HCT116 (cell line): ENCODE measurements at places on chromosomes 2 and 18.

DNA sequence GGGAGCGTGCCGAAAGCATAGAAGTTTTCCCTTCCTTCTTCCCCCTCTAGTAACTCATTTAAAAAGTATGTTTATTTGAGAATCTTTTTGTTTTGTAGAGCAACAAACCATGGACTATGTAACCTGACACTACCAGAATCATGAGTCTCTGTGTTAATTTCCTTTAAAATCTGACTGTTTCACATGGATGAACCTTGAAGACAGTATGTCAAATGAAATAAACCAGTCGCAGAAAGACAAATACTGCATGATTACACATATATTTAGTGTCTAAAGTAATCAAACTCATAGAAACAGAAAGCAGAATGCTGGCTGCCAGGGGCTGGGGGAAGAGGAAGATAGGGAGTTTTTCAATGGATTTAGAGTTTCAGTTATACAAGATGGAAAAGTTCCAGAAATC, 32.3 kb downstream of the PTPN2 start:
- DNase-seq, result no peak

DNA sequence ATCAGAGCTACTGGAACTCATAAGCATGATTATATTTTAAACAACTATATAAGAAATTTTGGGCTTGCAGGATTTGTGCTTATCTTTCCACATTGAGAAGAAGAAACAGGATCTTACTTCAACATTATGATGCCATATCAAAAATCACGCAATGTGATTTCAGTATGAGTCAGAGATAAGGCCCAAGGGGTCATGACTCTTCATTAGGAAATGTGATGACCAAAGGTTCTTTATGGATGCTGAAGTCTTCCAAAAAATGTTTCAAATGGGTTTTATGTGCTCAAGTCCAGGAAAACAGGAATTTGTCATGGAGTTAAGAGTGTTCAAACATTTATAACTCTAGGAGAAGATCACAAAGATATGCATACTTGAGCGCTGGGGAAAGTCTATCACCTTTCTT, 7.8 kb upstream of the SERPINB2 start:
- no peak for DNase-seq

- no peak for DNase-seq
Observed at GRCh38 chr2:120110062-120110362, 97.1 kb downstream of the EPB41L5 start.

GRCh38 chr2:38185012-38185491, 109.1 kb upstream of the CYP1B1 start:
- no peak for DNase-seq

GRCh38 chr2:121075006-121075551, 209.9 kb downstream of the TFCP2L1 start:
- DNase-seq, result peak; percentile 95

DNA sequence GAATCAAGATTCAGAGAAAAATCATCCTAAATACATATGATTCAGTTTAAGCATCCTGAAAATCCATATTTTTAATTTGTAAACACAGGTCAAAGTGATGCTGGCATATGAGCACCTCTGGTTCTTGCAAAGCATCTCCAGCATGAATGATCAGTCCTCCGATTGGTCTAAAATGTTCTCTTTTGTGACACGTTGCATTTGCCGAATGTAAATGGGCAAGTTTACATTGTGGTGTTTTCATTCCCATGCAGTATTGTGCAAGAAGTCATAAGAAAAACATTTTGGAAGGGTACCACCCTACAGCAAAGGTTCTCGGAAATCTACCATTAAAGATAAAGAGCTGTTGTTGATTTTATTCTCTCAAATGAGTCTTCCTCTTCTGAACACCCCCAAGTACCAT, 108.0 kb upstream of the UNC80 start:
- no peak for DNase-seq

- DNase-seq, result no peak
Observed at GRCh38 chr18:23861805-23862470, 152.6 kb upstream of the TTC39C start.

DNA sequence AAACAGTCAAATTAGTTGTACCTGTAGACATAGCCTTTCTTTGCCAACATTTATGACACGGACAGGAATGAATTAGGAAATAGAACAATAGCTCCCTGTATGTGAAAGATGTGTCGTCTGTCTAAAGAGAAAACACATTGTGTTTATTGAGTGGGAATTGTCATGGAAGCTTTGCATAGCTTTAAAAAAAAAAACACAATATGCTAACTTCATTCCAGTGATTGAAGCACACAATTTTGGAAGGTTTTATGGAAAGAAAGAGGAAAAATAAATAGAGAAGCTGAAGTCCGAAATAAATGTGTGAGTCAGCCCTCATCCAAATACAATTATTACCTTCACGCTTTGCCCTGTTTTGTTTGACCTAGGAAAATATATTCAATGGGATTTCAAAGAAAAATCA, 1095.7 kb downstream of the TSN start:
- DNase-seq, result no peak

- DNase-seq, result no peak
Observed at GRCh38 chr18:74773171-74773624, 175.5 kb downstream of the ZNF407 start.

GRCh38 chr2:222127660-222128059, 171.1 kb downstream of the PAX3 start:
- DNase-seq, result no peak

GRCh38 chr2:227460070-227460485, 11.9 kb upstream of the AGFG1 start:
- DNase-seq, result no peak

GRCh38 chr2:207283356-207283755, 117.6 kb upstream of the KLF7 start:
- DNase-seq, result no peak

DNA sequence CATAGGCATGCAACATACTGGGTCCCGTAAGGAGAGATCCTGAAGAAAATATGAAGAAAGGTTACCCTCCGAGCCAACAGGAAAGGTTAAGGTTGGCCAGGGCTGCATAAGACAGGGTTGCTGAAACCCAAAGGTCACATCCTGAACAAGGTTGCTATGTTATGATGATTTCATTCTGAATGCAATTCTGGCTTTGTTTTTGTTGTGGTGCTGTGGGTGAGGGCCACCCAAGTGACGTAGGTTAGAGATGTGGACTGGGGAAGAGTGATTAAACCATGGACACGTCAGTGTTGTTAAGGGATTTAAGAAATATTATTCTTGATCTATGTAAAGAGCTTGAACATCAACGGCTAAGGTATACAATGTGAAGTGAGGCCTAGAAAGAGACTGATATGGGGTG, 60.0 kb downstream of the ZEB2 start:
- DNase-seq, result no peak

GRCh38 chr2:62375113-62375420, 130.9 kb downstream of the TMEM17 start:
- DNase-seq, result no peak

GRCh38 chr2:181685150-181685688, 4.9 kb upstream of the NEUROD1 start:
- DNase-seq, result no peak

GRCh38 chr2:59561281-59561680, 992.2 kb downstream of the BCL11A start:
- no peak for DNase-seq

DNA sequence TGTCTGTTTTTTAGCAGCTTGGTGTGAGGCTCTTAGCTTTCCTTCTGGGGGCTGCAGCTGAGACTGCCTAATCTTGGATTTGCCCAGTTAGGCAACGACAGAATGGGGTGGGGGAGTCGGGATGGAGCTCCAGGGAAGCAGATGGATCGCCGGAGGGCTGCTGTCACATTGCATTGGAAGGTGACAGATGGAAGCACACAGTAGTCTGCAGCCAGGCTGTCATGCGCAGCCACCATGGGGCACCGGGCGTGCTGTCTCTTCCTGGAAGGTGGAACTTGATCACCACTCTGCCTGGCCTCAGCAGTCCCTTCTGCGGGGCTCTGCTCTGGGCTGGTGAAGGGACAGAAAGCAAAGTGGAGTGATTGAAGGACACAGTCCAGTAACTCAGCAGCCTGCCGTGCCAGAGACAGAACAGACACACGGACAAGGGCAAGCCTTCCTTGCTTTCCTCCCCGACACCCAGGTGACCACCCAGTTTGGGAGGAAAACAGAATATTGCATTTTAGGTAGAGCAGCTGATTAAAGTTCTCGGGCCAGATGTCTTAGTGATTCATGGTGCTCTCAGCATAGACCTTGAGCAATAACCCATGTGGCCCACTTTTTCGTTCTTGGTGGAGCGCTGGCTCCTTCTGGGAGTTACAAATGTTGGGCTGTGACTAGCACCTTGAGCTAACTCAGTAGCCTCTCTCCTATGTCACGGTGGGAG, 40.9 kb downstream of the RNF144A start:
- no peak for DNase-seq

DNA sequence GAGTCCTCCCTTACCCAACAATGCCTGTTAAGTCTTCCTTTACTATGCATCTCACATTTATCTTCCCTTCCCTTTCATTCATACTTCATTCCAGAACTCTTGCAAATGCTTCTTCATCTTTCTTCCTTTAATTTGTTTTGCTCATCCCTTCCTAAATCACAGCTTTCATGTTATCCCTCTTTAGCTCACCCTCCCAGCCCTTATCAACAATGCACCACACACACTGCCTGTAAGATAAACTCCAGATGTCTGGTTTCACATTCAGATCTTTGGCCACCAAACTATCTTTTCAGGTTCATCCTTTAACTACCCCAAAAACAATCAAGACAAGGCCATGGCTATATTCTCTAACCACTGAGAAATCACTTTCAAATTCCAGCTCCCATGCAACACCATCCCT, 3.4 kb downstream of the CCDC93 start:
- no peak for DNase-seq

DNA sequence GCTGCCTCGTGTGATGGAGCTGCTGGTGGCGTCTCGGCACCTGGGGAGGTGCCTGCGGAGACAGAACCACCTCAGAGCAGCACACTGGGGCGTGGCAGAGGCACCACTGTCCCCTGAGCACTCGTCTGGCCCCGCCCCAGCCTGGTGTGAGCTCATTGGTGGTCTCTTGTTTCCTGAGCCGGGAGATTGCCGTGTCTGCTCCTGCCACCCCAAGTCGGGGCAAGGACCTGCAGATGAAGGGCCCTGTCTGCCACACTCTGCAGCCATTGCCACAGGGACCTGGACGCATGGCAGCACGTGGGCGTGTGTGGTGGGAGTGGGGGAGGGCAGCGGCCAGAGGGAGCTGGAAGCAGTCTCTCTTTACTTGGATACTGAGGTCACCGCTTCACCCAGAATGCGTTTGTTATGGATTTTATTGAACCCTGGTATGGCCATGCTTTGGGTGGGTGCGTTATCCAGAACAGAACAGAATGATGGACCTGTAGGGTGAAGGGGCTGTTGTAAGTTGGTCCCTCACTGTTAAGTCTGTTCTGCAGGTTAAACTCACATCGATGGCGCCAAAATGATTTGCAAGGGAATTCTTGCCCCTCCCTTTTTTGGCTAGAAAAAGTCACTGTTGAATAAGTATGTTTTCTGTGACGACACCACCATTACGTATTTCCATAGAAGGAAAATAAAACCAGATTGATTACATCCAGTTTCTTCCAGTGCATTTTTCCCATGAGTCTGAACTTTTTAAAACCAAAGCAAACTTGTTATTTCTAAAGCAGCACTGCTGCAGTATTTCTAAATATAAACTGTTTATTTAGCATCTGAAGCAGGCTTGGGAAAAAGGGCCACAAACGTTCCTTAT, 92.0 kb downstream of the USP40 start:
- no peak for DNase-seq

DNA sequence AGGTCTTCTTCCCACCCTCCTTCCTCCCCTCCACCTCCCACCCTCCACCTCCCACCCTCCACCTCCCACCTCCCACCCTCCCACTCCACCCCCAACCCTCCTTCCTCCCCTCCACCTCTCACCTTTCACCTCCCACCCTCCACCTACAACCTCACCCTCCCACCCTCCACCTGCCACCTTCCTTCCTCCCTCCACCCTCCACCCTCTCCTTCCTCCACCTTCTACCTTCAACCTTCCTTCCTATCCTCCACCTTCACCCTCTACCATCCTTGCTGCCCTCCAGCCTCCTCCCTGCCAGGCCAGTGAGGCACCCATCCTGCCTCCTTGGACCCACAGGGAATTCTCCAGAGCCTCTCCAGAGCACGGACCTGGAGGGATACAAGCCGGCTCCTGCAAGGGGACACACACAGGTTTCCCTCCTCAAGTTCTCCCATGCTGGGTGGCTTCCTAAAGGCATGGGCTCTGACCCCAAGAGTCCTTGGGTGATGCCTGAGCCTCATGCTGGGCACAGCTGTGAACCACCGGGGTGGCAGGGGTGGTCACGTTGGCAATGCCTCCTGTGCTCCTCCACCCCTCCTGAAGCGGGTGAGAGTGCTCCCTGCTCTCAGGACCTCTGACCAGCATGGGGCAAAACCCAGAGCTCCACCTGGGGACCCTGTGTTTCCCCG, 293.0 kb downstream of the NDUFA10 start:
- no peak for DNase-seq
